Natural killer cell (primary cell): ENCODE measurements at places on chromosomes 1 and 21. TPM values are rescaled to one million over a fixed set of nuclear protein-coding genes. Genes with fewer than 3 reads are reported as not detected.

Gene KIRREL1
- total RNA-seq, result not detected

GRCh38 chr1:230065161-230065560 is 1.9 kb upstream of the GALNT2 start:
- no peak for DNase-seq

- DNase-seq, result no peak
Measured at GRCh38 chr1:157438146-157438545, 114.2 kb downstream of the FCRL5 start.

GRCh38 chr21:30943920-30944319 is 62.5 kb upstream of the KRTAP11-1 start:
- no peak for DNase-seq

DNA sequence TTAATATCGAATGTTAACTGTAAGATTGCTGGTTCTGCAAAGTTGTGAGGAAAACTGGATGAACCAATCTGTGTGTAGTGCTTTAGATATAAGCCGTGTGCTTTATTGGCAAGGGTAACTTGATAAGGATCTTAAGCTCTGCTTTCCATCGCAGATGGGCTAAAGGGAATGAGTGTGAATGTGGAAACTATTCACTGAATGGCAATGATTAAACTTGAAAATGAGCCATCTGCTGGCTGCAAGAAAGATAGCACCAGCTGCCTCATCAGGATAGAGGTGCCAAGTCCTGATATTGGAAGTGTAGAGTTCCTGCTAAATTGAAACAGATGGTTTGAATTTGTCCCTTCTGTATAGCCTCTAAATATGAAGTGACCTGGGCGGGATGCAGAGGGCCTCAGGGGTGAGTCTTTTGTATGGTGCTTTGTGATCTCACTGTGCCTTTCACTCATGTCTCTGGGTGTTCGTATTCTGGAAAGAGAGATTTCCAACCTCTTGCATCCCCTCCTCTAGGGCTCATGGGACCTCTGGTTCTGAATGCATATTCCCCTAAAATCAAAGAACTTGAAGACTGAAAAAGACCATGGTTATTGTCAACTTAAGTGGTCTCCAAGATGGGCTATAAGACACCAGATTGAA is 9.2 kb downstream of the FCRL3 start:
- peak; percentile 25 for DNase-seq

- no peak for DNase-seq
Measured at GRCh38 chr1:183814121-183814681, 9.3 kb downstream of the RGL1 start.

Gene CZIB
- total RNA-seq, result 49.7 TPM

DNA sequence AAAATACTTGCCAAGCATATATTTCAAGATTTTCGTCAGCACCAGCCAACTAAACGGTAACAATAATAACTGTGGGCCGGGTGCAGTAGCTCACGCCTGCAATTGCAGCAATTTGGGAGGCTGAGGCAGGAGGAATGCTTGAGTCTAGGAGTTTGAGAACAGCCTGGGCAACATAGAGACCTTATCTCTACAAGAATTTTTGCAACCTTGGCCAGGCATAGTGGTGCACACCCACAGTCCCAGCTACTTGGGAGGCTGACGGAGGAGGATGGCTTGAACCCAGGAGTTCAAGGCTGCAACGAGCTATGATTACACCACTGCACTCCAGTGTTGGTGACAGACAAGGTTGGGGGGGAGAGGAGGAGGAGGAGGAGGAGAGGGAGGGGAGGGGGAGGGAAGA is 145.0 kb upstream of the TIAM1 start:
- no peak for DNase-seq

DNA sequence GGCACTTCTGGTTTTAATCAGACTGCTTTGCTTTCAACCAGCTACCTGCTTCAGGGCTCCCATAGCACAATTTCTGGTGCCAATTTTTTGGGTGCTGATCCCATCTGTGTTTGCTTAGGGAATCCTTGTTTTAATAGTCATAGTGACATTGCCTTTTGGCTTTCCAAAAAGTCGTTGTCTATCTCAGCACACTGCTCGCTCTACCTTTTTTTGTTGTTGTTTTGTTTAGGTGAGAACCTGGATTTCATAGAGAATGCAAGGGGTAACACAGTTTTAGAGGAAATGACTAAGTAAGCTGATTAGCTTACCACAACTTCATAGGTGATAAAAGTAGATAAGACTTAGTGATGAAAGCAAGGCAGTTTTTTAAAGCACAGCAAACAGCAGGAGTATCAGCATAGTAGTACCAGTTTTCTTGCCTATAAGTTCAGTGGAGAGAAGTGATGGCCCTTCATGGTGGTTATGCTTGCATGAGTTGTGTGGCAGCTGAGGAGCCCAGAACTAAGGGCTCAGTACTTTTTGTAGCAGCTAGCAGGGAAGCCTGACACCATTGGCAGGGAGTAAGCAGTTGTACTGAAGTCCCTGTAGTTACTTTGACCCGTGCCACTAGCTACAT is 31.3 kb downstream of the NEK7 start:
- DNase-seq, result no peak

GRCh38 chr1:36248250-36248894 is 24.1 kb downstream of the THRAP3 start:
- DNase-seq, result no peak

DNA sequence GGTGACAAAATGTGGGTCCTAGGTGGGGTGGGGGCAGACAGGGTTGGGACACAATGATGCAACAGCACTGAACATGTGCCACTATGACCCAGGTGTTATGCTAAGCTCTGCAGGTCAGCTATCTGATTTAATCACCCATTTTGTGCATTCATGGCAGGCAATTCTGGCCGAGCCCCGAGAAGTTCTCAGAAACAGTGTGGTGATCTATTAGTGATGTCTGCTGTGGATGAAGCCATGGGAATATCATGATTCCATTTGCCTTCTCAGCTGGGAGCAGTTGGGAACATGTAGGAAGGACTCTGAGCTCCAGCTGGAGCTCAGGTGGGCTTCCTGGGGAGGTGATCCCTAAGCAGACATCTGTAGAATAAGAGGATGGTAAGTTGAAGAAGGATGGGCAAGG is 194.0 kb upstream of the POU3F1 start:
- no peak for DNase-seq

GRCh38 chr1:89574621-89575020 is 50.0 kb downstream of the LRRC8B start:
- no peak for DNase-seq

Gene ALPL
- total RNA-seq, result not detected
